ENCODE measurements at places on chromosomes 11 and 22.

DNA sequence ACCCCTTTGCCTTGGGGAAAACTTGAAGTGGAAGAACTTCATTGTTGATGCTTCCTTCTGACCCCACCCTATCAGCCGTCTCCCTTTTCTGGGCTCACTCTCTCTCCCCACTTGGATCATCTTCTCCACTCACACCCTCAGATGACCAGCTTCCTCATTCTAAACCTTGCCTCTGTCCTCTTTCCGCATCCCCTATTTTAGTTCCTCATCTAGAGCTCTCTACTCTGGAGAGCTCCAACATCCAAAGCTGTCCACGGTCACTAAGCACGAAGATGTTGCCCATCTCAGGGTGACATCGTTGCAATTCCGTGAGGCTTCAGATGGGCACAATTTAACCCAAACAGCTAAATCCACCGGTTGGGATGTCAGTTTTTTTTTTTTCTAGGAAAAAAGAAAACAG, 31.6 kb upstream of the ME3 start:
- peak; percentile 45 for DNase-seq

GRCh38 chr11:65633390-65634108, 4.4 kb upstream of the SIPA1 start:
- no peak for DNase-seq

DNA sequence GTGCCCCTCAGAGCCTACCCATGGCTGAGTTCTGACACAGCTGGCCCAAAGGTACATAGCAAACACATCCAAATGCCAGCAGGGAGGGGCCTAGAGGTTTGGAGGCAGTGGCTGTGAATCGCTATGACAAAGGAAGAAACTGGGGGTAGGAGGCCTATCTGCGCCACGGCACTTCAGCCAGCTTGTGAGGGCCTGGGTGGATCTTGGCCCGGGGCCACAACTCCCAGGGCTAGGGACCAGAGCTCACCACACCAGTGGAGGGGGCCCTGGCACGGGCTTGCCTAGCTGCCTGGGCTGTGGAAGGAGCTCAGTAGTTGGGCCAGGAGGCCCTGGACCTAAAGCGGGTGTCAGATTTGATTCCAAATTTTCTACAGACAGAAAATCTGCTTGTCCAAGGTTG, 9.4 kb upstream of the NAP1L4 start:
- DNase-seq: no peak

- DNase-seq: no peak
Measured at GRCh38 chr11:71305041-71305440, 52.7 kb upstream of the SHANK2 start.

- no peak for DNase-seq
Measured at GRCh38 chr11:65643971-65644370, 6.1 kb downstream of the SIPA1 start.

DNA sequence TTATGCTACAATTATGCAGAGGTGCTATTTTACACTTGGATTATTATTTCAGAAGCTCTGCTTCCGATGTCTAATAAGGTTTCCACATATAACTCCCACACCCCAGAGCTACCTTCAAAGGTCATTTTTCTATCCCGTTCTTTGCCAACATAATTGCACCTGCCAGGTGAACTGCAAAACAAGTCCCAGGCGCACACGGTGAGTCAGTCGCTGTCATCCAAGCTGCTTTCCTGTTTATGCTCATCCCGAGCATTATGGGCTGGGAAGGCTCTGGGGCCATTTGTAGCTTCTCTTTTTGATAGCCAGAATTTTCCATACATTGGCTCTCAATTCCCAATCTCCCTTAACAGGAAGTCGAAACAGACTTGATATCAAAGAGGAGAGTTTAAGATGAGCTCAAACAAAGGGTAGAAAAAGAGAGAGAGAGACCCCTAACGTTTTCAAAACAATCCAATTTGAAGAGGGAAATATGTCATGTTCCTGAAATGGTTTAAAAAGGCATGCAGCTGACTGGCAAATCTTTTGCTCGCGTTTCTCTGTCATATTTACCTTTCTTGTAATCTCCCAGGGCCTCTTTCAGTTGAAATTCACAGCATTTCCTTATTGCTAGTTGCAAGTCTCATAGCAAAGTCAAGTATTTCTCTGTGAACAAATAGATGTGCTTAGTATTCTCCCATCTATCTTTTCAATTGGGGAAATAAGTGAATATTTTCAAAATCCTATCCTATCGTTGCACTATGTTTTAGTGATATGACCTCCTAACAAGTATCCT, 815.9 kb downstream of the KCNA4 start:
- DNase-seq: no peak

DNA sequence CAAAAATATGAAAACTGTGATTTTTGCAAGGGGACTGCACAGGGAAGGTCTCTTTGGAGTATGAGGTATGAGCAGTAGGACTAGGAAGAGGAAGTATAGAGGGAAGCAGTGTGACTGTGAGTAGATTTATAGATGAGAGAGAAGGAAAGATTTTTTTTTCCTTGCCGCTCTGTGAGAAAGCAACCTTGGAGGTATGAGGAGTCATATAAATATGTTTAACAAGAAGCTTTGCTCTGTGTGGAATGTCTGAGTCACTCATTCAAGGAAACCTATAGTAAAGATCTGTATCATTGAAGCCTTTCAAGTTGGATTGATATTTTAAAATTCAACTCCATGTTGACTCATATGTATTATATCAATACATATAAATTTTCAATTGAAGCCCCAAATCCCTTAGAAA, 26.2 kb downstream of the DNHD1 start:
- no peak for DNase-seq

DNA sequence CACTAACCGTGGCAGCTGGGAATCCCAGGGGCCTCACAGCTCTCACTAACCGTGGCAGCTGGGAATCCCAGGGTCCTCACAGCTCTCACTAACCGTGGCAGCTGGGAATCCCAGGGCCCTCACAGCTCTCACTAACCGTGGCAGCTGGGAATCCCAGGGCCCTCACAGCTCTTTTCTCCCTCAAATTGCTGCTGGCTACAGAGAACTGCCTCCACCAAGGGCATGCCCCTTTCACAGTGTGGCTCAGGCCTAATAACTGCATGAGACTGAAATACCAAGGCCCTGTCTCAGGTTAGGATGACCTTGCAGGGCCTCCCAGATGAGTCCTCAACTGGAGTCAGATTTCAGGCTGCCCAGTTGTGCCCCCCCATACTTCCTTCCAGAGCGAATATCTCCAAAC, 35.1 kb upstream of the GGTLC2 start:
- DNase-seq: no peak

DNA sequence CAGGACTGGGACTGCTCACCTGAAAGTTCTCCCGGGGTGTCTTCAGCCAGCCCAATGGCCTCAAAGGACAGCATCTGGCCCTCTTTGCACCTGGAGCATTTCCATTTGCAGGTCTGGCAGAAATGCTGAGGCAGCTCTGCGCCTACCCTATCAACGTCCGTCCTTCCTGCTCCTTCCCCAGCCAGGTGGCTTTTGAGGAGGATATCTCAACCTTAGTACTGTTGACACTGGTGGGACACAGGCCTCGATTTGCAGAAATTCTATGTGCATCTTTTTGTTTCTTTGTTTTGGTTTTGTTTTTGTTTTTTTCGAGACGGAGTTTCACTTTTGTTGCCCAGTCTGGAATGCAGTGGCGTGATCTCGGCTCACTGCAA, 5.0 kb downstream of the MOGAT2 start:
- no peak for DNase-seq

GRCh38 chr11:39817241-39817640, 1642.2 kb downstream of the LRRC4C start:
- no peak for DNase-seq

DNA sequence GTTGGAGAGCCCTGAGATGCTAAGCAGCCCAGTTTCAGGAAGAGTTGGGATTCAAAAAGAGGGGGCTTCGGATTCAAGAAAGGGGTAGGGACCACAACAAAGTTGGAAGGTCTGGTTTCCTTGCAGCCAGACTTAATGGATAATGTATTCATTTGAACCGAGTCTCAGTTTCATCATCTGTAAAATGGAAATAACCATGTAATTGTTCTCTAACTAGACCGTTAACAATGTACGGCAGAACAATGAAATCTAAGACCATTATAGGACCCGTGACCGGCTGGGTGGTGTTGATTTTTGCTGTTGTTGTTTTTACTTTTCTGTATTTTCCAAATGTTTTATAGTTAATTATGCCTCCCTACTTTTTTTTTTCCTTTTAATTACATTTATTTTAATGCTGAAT, 6.4 kb upstream of the MRPL48 start:
- no peak for DNase-seq
